Choroid plexus epithelial cell (primary cell): ENCODE measurements at places on chromosomes 3 and 15.

DNA sequence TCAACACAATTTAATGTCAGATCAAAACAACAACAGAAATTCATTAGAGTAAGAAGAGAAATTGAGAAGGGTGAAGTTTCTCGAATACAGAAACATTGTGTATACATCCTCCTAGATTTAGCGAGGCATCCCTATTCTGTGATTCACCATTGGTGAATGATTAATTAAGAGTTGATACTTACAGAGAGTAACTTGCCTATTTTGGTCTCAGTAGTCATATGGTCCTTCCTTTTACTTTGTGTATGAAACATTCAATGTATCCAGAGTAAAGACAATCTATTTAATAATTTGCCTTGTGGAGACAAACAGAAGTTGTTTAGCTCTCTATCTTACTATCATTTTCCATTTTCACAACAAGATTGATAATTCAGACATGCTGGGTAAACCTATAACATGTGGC lies 432.0 kb downstream of the ZPLD1 start:
- DNase-seq: no peak

- DNase-seq: no peak
These were observed 189.8 kb downstream of the NTRK3 start for GRCh38 chr15:88066636-88067330.

DNA sequence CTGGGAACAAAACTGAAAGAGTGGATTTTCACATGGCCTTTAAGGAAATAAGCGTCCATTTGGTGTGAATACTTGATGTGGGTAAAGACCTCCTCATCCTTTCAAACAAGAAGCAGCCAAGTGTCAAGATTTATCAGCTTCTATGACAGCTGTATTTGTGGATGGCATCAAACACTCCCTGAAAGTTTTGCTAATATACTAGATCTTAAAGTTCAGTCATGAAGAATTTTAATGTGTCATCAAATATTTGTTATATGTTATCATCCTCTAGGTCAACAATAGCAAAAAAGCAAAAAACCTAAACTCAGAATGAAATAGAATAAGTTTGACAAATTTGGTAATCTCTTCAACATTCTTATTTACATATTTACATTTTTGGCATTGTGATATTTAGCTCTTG lies 29.1 kb upstream of the LYSMD4 start:
- DNase-seq: no peak

GRCh38 chr3:60536420-60536819 lies 714.8 kb downstream of the FHIT start:
- DNase-seq: no peak

GRCh38 chr15:25709437-25710159 lies 153.5 kb downstream of the ATP10A start:
- DNase-seq: no peak

- DNase-seq: no peak
These were observed 117.4 kb downstream of the LPP start for GRCh38 chr3:188271226-188271914.

GRCh38 chr3:55296791-55297190 lies 190.3 kb downstream of the WNT5A start:
- DNase-seq: peak; percentile 43

DNA sequence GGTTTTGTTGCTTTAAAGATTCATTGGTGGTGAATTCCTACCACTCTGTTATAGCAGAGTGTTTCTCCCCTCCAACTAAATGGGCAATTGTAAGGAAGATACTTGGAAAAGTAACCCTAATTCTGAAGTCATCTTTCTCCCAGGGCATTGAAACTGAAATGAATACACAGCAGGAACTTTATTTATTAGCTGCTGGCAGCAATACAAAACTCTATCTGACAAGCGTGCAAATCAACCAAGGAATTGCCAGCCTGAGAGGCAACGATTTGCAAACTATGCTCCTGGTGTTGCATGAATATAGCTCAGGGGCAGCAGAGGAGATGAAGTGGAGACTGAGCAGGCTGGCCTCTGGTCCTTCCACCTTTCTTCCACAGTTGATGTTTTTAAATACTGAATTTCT lies 48.9 kb downstream of the CD200R1 start:
- DNase-seq: no peak

GRCh38 chr15:52020221-52021085 lies 1.4 kb downstream of the MAPK6 start:
- DNase-seq: peak; percentile 44

DNA sequence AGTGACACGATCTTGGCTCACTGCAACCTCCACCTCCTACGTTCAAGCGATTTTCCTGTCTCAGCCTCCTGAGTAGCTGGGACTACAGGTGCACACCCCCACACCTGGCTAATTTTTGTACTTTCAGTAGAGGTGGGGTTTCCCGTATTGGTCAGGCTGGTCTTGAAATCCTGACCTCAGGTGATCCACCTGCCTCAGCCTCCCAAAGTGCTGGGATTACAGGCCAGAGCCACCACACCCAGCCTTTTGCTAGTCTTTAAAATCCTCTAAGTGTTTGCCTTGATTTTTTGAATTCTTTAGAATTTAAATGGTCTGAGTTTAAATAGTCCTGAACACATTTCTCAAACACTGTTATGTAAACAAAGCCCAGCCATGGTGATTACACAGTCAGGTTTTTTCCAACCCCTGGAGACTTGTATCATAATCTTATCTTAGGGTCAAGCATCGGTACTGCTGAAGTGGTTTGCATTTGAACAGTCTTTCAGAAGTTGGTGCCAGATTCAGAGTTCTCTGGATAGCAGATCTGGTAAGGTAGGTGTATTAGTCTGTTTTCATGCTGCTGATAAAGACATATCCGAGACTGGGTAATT lies 28.2 kb upstream of the PIAS1 start:
- peak; percentile 77 for DNase-seq

DNA sequence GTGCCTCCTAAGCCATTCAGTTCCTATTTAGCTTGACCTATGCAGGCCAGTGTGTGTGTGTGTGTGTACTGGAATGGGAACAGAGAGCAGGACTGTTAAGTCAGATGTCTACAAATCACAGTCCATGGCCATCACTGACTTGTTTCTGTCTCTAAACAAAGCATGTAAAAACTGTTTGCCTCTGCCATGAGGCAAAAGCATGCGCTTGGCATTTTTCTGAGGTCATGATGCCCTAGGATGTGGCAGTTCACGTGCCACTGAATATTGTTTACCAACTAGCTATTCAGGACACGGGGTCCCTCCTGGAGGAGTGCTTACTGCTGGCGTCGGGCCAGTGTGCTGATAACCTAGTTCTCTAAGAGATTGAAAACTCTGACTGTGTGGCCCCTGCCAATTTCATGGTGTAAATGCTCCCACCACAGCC lies 8.2 kb upstream of the ATP13A3 start:
- no peak for DNase-seq

DNA sequence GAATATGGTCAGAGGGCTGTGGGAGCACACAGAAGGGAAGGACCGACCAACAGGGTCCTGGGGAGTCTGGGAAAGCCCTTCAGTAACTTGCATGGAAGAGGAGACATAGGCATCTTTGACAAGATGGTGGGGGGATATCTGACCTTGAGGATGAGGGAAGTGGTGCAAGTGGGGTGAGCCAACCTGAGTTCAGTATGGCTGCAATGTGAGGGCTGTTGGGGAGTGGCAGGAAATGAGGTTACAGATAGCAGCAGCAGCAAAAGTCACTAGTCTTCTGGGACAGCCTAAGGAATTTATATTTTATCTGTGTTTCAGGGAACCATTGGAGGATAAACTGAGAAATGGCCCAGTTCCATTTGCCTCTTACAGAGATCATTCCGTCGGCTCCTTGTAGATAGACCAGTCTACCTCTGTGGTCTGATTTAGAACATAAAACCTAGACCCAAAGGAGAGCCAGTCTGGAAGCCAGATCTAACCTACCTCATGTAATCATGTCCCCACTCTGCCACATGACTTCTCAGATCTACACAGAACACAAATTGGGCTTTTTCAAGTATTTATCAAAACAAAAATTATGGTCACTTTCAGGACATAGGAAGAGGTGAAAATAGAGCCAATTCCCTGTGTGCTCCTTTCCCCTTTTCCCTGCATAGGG lies 75.6 kb downstream of the ST6GAL1 start:
- no peak for DNase-seq

DNA sequence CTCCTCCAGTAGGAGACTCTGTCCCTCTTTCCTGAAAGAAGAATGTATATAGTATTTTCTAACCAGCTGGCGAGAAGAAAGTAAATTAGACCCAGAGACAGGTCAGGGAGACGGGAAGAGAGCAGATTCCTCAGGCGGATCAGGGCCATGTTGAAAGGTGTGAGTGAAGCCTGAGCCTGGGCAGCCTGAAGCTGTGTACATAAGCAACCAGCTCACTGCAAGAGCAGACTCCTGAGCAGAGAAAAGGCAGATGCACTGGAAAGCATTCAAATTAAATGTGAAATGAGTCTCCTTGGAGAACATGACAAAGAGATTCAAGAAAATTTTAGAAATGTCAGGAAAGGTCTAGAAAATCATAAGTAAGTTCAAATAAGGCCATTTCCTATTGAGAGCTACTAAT lies 165.8 kb downstream of the GOLIM4 start:
- peak; percentile 10 for DNase-seq

DNA sequence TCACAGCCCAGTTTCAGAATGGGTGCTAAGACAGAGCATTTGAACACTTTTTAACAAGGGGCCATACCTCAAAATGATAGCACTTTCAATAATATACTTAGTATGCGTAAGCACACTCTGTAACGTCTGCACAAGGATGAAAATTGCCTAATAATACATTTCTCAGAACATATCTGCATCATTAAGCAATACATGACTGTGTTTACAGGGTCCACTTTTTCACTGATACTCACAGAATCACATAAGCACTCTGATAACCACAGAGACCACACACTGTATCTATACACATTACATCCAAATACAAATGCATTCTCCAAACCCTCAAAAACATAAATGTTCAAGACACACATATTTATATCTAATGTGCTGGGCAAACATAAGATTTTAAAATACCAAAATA lies 79.8 kb downstream of the NR1I2 start:
- peak; percentile 30 for DNase-seq

- peak; percentile 47 for DNase-seq
These were observed 60.5 kb upstream of the ACKR4 start for GRCh38 chr3:132536442-132537153.

GRCh38 chr3:72890166-72890925 lies 2.5 kb downstream of the GXYLT2 start:
- no peak for DNase-seq

DNA sequence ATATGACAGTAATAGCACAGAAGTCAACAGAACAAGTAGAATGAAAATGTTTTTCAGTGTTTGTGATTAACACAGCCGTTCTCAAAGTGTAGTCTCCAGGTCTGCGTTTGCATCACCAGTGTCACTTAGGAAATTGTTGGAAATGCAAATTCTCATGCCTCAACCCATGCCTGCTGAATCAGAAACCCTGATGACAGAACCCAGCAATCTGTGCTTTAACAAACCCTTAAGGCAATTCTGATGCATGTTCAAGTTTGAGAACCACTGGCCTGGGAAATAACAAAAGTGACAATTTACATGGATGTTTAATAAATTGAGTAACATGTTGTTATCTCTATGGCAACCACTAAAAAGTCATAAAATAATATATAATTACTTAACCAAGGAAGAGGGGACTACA lies 103.1 kb upstream of the ATP11B start:
- DNase-seq: no peak

DNA sequence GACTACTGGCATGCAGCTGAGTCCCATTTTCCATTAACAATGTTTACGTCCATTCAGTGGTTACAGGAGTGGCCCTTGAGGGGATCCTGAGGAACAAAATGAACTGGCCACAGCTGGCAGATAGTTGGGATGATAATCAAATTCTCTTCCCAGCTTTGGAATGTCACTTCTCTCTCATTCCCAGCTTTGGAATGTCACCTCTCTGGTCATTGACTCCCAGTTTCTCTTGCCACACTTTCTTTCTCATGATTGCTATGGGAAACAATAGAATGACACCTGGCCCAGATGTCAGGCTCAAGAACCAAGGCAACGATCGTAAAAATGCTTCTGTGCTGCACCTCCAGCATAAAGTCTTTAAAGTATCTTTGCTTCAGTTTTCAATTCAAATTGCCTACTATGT lies 34.0 kb downstream of the ATP13A4 start:
- DNase-seq: no peak

GRCh38 chr3:127002195-127003174 lies 19.6 kb downstream of the PLXNA1 start:
- peak; percentile 92 for DNase-seq

GRCh38 chr3:85474241-85474640 lies 515.5 kb downstream of the CADM2 start:
- DNase-seq: no peak

GRCh38 chr3:102159810-102160451 lies 274.9 kb upstream of the ZPLD1 start:
- no peak for DNase-seq

- DNase-seq: no peak
These were observed 3.4 kb upstream of the CTNNB1 start for GRCh38 chr3:41195946-41196345.

GRCh38 chr3:5302661-5303060 lies 115.2 kb downstream of the EDEM1 start:
- no peak for DNase-seq
